ENCODE measurements at places on chromosomes 16 and 17. TPM values are rescaled to one million over a fixed set of nuclear protein-coding genes. Genes with fewer than 3 reads are reported as not detected.

ARHGAP27 gene
- 125 TPM for total RNA-seq

DNAH2 gene
- total RNA-seq = 0.07 TPM

NFATC2IP gene
- total RNA-seq = 132 TPM

FASN gene
- 54.0 TPM for total RNA-seq

SLC35G6 gene
- not detected for total RNA-seq

PRR15L gene
- total RNA-seq = not detected

STXBP4 gene
- total RNA-seq = 7.6 TPM

GRCh38 chr16:88814144-88814502 lies 2.4 kb upstream of the APRT start:
- no peak for DNase-seq

DNA sequence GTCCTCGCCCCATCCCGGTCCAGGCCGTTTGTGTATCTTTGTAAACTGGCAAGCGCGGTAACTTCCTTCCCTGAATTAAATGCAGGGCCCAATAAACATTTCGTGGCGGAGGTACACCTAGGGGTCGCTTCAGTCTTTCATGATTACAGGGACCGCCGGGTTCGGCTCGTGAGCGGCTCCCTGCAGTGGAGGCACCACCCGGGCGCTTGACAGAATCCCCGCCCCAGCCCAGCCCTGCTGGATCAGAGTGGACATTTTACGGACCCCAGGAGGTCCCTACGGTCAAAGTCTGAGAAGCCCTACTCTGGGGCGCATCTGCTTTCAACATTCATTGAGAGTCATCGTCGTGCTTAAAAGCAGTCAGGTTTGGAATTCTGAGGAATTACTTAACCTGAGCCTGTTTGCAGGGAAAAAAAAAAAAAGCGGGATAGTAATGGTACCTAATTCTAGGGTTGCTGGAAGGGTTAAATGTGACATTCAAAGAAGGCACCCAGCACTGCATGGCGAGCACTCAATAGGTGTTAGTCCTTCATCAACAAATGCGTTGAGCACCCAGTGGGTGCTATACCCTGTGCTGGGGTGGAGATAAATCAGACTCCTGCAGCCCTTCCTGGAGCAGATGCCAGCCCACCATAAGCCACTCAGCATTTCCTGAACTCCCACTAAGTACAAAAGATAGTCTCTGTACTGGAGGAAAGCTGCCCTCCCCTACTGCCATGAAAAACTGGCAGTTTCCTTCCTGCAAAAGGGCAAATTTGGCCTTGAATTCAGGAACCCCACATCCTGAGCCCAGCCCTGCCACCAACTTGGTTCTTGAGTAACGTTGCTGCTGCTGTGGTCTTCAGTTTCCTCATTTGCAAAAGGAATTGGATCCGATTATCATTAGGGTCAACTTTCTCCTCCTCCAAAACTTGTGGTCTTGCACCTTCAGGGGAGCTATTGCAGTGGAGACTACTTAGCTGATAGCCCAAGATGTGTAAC lies 658 bp upstream of the DUSP3 start:
- DNase-seq = peak; percentile 16

- DNase-seq = no peak
These were observed 2.6 kb downstream of the GTF3C1 start for GRCh38 chr16:27547134-27547533.

DNA sequence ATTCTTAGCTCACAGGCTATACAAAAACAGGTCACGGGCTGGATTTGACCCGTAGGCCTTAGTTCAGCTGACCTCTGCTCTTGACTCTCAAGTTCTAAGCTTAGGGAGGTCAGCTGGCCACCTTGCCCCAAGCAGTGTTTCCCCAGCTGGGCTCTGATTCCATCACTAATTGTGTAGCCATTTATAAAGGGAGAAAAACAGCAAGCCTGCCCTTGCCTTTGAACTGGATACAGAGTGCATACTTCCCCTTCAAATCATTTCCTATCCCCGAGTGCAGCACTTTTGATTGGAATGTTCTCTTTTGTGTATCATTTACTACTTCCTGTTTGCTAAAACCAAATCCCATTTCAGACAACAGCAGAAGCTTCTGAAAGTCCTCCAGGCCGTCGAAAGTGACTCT lies 153.6 kb downstream of the KATNIP start:
- no peak for DNase-seq

DNA sequence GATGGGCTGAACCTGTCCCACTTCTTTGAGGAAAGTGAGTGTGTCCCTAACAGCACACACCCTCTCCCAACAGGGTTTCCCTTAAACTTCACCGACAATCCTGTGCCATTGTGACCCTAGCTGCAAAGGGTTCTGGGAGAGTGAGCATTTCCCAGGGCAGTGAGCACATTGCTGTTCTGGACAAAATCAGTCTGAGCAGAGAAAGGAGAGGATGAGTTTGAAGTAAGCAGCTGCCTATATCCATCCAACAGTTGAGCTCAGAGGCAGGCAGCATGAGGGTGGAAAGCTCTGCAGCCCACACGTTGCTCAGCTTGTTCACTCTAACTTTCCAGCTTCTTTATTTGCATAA lies 296.5 kb upstream of the MAF start:
- no peak for DNase-seq

DNA sequence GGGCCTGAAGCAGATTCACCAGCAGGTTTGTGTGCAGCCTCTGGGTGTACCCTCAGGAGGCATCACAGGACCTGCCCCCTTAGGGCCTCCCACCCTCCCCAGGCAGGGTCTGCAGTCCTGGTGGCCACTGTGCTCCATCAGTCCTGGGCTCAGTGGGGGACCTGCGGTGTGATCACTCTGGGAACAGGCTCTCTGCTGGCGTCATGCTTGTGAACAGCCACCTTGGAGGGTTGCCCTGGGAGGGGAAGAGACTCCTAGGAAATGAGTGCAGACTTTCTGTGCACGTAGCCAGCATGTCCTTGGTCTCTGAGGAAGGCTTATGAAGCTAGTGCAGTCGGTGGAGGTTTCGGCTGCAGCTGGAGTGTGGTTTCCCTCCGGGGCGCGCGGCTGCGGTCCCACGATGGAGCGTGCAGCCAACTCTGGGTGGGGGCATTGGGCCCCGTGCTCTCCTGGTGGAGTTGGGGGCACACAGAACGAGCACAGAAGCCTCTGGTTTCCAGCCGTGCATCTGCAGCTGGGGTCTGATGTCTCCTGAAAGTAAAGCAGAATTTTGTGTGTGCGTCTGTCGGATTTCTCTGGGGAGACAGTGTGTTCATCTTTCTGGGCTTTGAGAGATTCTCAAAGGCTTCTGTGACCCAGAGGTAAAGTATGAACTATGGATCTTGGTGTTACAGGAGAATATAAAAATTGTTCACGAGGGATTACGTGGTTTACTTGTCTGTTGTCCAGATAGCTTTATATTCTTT lies 68.1 kb upstream of the ZNF750 start:
- no peak for DNase-seq

GRCh38 chr16:13397126-13397525 lies 495.7 kb downstream of the SHISA9 start:
- DNase-seq = no peak

GRCh38 chr17:55284944-55285339 lies 20.2 kb downstream of the HLF start:
- no peak for DNase-seq

- DNase-seq = no peak
These were observed 72.1 kb downstream of the SOCS1 start for GRCh38 chr16:11183951-11184350.

GRCh38 chr16:918741-919657 lies 51.8 kb downstream of the LMF1 start:
- DNase-seq = no peak

DNA sequence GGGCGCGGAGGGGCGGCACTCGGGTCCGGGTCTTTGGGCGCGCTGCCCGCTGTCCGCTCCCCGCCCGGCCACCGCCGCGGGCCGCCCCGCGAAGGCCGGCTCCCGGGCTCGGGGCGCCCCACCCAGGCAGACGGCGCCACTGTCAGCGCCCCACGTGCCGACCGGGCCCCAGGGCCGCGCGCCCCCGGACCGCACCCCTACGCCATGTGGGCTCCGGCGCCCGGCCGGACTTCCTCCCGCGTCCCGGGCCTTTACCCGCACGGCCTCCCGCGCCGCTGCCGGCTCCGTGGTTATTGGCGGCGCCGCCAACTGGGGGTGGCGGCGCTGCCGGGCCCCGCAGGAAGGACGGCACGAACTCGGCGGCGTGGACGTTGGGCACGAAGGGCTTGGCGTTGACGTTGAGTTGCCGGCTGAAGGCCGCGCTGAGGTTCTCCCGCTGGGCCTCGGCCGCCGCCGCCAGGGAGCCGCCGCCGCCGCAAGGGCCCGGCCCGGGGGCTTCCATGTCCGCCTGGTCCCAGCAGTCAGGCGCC lies 577 bp downstream of the GSPT1 start:
- DNase-seq = peak; percentile 59

DNA sequence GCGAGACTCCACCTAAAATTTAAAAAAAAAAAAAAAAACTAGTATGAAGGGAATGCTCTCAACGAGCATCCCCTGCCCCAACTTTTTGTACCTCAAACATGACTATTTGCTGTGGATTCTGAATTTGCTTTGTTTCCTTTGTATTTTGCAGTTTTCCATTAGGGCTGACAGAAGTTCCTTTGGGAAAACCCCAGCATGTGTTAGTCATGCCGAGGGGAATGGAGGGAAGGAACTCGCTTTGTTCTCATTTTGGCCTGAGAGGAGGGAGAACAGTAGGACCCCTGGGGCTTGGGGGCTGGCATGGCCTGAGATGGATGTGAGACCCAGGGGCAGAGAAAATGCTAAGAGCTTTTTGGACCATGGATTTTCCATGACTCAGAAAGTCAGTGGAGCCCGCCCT lies 20.5 kb downstream of the KRT9 start:
- no peak for DNase-seq

- DNase-seq = no peak
These were observed 31.1 kb downstream of the ST3GAL2 start for GRCh38 chr16:70407811-70408274.

- DNase-seq = no peak
These were observed 63.3 kb upstream of the CNTNAP4 start for GRCh38 chr16:76213860-76214259.

DNA sequence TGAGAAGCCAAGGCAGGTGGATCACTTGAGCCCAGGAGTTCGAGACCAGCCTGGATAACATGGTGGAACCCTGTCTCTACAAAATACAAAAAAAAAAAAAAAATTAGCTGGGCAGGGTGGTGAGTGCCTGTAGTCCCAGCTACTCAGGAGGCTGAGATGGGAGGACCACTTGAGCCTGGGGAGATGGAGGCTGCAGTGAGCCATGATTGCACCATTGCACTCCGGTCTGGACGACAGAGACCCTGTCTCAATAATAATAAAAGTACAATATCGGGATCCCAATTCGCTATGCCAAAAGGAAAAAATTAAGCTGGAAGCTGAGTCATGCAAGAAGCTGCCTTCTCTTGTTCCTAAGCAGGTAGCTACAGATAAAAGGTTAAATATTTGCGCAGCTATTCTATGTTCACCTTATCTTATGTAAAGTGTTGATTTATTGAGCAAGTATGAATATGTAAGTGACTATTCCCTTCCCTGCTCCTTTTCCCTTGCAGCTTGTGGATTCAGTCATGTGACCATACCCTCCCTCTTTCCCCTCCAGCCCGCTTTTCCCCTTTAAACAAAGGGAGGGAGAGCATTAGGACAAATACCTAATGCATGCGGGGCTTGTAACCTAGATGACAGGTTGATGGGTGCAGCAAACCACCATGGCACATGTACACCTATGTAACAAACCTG lies 112.0 kb downstream of the LITAF start:
- DNase-seq = no peak

All from natural killer cell (primary cell).